ENCODE measurements at places on chromosomes 5 and 9. TPM values are rescaled to one million over a fixed set of nuclear protein-coding genes. Genes with fewer than 3 reads are reported as not detected.

Gene FLT4
- not detected for polyA plus RNA-seq

Gene LHX6
- polyA plus RNA-seq: not detected

Gene GABRG2
- polyA plus RNA-seq: not detected

Gene EPB41L4B
- polyA plus RNA-seq: 1.5 TPM

Gene CLIC3
- polyA plus RNA-seq: 0.42 TPM

Gene GPSM1
- 32.8 TPM for polyA plus RNA-seq
